Liver (tissue), 10 donors: ENCODE measurements at places on chromosomes 5 and 9.

- DNase-seq = no peak
These were observed 2.1 kb upstream of the SLC6A19 start for GRCh38 chr5:1199340-1199648.

DNA sequence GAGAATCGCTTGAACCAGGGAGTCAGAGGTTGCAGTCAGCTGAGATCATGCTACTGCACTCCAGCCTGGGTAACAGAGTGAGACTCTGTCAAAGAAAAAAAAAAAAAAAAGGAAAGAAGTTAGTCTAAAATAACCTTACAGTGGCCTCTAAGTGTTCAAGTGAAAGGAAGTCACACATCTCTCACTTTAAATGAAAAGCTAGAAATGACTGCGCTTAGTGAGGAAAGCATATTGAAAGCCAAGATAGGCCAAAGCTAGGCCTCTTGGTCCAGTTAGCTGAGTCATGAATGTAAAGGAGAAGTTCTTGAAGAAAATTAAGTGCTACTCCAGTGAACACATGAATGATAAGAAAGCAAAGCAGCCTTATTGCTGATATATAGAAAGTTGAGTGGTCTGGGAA, 38.1 kb downstream of the ITGA1 start:
- no peak for DNase-seq

- no peak for DNase-seq
These were observed 84.1 kb downstream of the SLIT3 start for GRCh38 chr5:169216866-169217265.

DNA sequence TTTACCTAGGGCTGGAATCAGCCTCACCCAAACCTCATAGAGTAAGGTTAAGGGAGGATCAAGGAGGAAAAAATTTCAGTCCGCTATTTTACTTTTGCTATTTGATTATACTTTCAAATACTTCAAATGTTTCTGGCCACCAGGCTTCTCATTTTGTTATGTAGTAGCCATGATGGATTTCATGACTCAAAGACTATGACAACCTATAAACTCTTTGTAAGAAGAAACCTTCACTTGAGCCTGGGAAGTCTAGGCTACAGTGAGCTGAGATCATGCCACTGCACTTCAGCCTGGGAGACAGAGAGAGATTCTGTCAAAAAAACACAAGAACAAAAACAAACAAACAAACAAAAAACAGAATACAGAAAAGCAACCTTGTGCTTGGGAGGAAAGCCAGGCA, 293.6 kb upstream of the TNC start:
- DNase-seq = no peak

- no peak for DNase-seq
These were observed 42.9 kb downstream of the OR2K2 start for GRCh38 chr9:111287127-111287526.

DNA sequence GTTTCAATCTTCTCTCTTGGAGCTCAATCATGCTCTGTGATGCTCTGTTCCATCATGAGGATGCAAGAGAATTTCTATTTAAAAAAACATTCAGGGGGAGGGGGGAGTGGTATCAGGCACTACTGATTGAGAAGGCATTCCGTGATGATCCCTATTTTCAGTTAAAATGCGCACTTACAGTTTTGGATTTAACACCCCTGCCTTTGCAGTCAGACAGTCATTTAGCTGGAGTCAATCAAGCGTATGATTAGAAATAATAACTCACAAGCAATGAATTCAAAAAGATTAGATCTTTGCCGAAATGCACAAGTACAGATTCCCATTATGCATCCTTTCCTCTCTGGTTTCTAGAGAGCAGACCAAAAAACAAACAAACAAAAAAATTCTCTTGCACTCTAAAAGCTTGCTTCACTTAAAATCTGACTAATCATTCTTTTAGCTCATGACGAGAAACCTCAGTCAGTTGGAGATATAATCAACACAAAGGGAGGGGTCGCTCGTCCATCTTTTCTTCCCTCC, 55.4 kb downstream of the EFNA5 start:
- no peak for DNase-seq

DNA sequence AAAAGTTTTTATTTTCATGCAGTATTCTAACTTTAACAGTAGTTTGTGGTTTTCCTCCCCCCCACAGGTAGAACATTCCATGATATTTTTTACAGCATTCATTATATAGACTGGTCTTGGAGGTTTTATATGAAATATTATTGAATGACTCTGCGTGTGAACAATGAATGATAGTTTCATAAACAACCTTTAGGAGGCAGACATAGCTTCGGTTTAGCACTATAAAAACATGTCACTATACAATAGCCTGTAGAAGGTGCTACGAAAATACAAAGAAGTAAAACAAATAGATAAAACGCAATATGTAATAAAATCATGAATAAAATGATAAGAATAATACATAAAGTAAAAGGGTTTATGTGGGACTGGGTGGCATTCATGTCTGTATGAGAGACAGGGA, 8.5 kb downstream of the KLF4 start:
- no peak for DNase-seq

GRCh38 chr9:71740199-71740598, 28.1 kb downstream of the CEMIP2 start:
- DNase-seq = no peak

GRCh38 chr5:160685695-160686094, 166.3 kb downstream of the ATP10B start:
- no peak for DNase-seq

DNA sequence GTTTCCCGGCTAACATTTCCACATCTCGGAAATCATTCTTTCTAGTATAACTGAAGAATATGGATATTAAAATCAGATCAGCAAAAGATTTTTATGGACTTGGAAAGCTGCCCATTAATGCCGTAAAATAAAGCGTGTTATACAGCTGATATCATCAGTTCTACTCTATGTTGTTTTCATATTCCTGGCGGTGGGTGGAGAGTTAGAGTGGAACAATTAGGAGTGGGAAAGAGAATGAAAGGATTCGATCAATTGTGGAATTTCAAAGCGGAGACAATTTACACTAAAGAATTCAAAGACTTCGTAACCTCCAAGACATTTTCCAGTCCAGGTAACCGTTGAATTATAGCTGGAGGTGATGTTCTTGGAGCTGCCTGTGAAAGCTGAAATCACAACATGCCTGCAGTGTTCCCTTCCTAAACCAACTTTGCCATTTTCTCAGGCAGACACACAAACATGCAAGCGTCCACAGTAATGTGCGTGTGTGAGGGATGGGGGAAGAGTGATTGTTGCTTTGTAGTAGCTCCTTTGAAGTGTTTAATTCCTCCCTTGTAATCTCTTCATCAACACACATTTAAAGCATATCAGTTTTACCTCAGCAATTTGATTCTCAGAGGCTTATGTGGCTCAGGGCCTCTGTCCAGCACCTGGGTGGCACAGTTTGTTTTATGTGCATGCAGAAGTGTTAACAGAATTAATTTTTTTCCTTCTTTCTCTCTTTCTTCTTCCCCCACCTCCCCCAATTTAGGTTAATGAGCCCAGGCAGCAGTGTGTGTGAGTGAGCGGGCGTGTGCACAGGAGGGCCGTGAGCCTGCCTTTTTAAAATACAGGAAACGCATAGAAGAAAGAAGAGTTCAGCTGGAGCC, 544.1 kb downstream of the RAB3C start:
- DNase-seq = no peak

DNA sequence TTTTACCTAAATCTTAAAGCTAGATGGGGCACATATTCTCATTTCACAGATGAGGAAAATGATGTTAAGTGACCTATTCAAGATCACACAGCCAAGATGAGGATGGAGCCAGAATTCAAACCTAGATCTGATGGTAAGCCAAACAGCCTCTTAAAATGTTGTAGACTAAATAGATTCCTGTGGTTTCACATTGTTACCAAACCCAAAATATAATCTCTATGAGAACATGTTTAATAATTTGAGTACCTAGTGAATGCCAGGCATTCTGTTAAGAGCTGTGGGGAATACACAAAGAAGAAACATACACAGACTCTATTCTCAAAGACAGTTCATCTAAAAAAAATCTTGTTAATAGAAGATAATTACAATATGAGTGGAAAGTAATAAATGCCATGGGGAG, 25.2 kb downstream of the HOMER1 start:
- no peak for DNase-seq

DNA sequence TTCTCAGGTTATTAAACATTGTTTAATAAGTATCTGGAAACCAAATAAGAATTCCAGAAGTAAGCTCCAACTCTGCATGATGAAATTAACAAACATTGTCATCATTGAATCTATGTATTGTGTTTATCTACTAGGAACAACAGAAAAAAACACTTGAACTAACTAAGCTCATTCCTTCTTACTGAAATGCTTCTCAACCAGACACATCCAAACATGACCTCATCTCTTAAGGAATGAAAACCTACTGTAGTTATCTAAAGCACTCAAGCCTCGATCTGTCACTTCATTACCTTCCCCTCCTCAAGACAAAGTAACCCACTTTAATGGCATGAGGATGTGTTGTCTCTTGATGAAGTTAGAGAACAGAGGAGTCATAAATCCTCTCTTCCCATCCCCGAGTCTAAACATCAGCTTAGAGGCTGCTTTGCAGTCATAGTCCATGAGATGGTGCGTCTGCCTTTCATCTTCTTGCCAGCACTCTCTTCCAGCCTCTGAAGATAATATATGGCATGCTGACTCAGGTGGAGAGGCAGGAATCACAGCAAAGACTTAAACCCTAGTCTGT, 86.5 kb downstream of the CEMIP2 start:
- DNase-seq = no peak

DNA sequence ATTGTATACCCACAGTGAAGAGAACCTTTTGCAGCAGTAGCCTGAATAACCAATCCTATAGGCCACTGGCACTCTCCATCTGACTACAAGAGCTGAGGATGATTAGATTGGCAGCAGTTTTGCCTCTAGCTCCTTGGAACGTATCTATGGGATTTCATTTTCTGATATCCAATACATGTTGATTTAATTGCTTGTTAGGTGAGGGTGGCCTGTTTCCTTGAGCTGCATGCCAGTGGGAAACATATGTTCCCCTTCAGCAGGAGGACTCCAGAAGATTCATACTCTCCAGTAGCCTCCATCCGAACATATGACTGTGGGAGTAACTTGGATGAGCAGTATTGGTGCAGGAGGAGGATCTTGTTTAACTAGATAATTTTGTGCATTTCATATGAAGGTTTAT, 51.5 kb downstream of the GCNT1 start:
- no peak for DNase-seq

GRCh38 chr5:169691471-169691870, 54.4 kb downstream of the DOCK2 start:
- no peak for DNase-seq

GRCh38 chr9:10434412-10434811, 178.4 kb downstream of the PTPRD start:
- no peak for DNase-seq

- no peak for DNase-seq
These were observed 188.6 kb upstream of the ZNF608 start for GRCh38 chr5:124935065-124935464.

GRCh38 chr9:108117795-108118194, 628.2 kb upstream of the KLF4 start:
- no peak for DNase-seq

GRCh38 chr5:1998348-1998669, 115.6 kb upstream of the IRX4 start:
- DNase-seq = no peak

GRCh38 chr9:101398930-101399642, 435 bp downstream of the ZNF189 start:
- no peak for DNase-seq

- no peak for DNase-seq
These were observed 397.4 kb upstream of the MEF2C start for GRCh38 chr5:89280103-89281037.

GRCh38 chr9:526904-527591, 312.4 kb downstream of the DOCK8 start:
- DNase-seq = no peak

DNA sequence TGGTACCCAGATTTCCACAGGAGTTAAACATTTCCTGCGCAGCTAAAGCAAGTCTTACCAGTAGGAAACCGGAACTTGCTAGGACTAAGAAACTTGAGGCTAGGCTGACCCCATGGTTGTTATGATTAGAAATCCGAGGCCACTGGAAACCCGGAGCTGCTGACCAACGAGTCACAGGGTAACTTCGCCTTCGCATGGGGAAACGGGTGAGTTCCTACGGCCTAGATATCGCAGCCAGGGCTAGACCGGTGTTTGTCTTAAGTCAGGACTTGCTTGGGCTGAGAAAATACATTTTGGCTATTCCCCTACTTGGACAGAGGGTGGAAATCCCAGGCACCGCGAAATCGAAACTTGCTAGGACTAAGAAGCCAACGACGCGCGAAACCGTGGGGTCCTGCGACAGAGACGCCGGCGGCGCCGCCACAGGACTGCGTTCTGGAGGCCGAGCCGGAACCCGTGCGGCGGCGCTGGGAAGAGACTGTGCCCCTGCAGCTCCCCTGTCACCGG, 1.6 kb upstream of the ANXA2R start:
- peak; percentile 70 for DNase-seq

DNA sequence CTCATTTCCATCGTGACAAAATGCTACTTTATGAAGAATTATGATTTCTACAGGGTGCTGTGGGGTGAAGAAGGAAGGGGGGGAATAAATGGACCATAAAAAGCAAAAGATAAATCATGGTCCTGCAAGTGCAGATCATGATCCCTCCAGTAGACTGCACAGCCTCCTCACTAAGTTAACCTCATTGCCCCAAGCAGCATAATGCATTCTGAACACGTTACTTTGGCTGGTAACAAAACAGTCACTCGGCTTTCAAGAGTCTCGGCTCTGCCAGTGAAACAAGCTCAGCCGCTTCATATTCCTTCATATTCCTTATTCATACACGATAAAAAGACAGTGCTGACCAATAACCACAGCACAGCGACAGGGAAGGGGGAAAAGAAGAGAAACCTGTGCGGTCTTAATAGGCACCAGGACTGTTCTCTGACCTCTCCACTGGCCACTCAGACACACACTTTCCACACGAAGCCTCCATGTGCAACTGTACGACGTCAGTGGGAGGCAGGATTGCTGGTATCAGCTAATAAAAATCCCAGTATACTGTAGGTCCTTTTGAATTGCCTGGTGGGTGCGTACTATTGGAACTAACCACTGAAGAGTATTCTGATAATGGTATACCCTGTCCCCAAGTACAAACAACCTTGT, 60.5 kb downstream of the ANKH start:
- no peak for DNase-seq

DNA sequence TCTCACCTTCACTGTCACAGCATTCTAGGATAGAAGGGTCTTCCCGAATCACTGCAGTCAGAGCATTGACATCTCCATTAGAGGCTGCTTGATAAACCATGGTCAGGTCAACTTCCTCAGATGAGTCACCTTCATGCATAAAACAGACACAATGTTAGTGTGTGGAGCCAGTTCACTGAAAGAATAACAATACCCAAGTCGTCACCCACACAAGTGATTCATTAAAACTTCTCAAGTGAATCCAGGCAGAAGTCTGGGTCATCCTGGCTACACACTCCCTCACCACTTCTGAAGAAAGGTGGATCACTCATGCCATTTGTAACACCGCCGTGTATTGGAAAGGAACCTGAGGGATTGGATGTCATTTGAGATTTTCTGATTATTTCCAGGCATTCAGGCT, 49.6 kb downstream of the ANKRD55 start:
- no peak for DNase-seq

- no peak for DNase-seq
These were observed 4.1 kb downstream of the GLRX start for GRCh38 chr5:95818181-95819147.

GRCh38 chr5:178392931-178393394, 160.4 kb upstream of the PHYKPL start:
- no peak for DNase-seq
